NCI-H1417 treated with DMSO at 0.1 percent for 48 hours (cell line): ENCODE measurements at places on chromosomes 6 and 20.

GRCh38 chr6:118770112-118770788, 118.9 kb upstream of the CEP85L start:
- no peak for DNase-seq

DNA sequence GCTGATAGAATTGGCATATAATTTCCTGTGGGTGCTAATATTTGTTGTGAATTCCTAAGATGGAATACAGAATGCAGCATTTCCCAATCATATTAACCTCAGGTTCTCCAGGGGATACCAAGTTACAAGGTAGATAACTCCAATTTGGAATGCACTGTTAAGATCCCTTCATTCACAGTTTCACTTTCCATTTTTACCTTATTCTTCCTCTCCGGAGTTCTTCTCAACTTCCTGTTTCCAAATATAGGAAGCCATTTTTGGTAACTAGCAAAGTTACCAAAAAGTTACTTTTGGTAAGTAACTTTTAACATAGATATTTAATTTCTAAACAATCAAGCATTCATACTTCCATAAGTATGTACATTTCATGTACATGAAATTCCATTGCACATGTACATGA, 63.5 kb upstream of the PHACTR2 start:
- DNase-seq: no peak

DNA sequence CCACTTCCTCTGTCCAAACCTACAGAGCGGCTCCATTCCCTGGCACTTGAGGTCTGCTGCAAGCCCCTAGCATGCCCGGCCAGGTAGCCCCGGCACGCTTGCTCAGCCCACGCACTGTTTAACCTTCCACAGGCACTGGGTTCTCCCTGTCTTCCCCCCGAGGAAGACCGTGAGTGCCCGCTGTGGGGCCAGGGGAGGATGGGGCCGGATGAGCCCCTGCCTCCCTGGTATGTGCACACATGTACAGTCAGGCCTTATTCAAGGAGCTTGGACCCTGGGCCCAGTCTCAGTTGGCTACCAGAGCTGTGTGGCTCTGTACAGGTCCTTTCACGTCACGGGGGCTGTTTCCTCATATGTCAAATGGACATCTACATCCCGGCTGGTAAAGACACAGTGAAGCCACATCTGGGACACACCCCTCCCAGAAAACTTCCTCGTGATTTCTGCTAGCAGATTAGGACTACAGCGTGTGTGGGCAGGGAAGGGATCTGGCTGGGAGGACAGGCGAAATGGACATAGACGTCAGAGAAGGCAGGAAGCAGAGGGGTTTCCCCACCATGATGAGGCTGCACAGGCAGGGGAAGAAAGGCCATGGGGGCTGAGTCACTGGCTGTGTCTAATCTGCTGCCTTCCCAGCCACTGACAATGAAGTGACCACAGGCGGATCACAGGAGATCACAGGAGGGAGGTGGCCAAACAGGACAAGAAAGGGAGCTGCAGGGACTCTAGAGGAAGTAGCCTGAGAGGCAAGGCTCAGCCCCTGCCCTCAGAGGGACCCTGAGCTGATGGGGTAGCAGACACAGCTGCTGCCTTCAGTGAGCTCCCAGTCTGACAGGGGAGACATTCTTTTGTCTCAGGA, 62.9 kb downstream of the MRPL14 start:
- DNase-seq: no peak

DNA sequence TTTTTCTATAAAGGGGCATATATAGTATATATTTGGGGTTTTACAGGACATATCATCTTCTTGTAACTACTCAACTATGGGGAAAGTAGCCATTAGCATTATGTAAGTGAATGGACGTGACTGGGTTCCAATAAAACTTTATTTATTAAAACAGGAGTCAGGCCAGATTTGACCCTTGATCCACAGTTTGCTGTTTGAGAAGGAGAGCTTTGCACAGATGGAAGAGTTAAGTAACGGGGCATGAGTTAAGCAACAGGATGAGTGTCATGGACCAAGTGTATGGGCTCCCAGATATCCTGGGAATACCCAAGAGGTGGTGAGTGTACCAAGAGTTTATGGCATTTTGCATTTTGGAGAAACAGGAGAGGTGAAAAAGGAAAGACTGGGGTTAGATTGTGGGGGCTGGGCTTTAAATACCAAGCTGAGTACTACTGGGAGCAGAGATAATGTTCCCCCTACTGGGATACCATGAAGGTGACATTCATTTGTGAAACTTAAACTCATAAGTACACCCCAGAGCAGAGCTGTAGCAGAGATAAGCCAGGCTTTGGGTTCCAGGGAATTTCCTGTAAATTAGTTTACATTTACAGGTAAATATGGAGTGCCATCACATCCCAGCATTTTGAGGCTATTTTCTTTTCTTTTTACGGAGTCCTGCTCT, 18.5 kb upstream of the SCUBE3 start:
- DNase-seq: no peak

GRCh38 chr20:49045440-49046086, 549 bp upstream of the CSE1L start:
- no peak for DNase-seq

GRCh38 chr6:44011350-44011920, 115.8 kb downstream of the MRPL14 start:
- no peak for DNase-seq

DNA sequence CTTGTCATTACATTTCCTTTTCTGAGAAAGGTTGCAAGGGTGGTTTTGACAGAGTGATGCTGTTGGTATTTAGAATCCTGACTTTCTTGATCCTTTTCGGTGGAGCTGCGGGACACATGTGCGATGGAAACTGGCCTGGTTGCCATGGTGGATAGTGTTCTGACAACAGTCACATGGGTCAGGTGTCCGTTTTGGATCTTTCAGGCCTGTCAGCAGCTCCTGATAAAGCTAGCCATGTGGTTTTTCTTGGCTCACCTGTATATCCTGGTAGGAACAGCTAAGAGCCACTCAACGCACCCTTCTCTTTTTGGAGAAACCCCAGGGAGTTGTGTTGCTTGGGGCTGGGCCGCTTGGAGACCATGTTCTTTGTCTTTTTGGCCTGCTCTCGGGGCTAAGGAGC, 177.4 kb downstream of the MTFR2 start:
- no peak for DNase-seq

GRCh38 chr6:25014791-25015560, 79.2 kb upstream of the RIPOR2 start:
- no peak for DNase-seq

GRCh38 chr6:147751232-147751631, 242.7 kb downstream of the SAMD5 start:
- no peak for DNase-seq

DNA sequence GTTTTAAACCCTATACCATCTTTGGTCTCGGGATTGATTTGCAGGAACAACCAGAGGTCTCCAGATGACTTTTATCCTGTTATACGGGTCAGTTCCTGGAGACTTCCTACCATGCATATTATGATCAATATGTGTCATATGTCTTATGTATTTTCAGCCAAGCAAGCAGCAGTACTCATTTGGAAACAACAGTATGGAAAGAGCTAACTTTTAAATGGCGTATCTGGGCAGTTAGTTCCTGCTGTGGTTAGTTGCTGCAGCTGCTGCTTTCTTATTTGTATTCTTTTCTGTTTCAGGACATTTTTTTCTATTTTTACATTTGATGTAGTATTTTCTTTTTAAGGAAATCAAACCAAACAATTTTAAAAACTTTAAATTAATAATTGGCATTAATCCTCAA, 207.5 kb downstream of the MANEA start:
- DNase-seq: no peak

- no peak for DNase-seq
Observed at GRCh38 chr6:40308533-40309306, 278.4 kb downstream of the LRFN2 start.

DNA sequence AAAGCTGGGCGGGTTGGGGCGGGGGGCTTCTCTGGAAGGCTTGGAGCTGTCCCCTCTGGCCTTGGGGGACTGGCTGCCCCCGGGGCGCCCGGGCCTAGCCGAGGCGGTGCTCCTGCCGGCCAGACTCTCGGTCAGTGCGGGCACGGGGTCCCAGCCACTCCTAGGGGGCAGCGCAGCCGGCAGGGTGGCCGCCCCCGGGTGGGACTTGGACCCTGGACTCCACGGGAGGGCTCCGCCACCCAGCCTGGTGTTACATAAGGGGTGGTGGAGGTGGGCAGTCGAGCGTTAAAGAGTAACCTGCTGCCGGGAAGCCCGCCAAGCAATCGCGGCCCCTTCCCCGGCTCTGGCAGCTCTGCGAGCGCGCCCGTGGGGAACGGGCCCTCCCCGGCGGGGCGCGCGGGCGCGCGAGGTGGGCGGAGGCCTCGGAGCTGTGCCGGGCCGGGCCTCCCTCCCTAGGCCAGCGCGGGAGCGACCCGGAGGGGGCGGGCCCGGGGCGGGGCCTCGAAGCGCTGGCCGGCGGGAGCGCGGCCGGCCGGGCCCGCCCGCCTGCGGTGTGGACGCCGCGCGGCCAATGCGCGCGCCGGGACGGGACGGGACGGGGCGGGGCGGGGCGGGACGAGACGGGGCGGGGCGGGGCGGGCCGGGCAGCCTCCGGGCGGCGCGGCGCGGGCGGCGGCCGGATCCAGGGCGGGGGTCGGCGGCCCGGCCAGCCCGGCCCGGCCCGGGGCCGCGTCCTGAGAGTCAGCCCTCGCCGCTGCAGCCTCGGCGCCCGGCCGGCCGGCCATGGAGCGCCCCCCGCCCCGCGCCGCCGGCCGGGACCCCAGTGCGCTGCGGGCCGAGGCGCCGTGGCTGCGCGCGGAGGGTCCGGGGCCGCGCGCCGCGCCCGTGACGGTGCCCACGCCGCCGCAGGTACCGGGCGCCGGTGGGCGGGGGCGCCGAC, at the start of gene SLC2A4RG:
Gene SLC2A4RG, plus strand, starts transcription at position 647 of the 940 bp plus-strand sequence. Its CDS starts 137 bp downstream, at position 784.
- no peak for DNase-seq

DNA sequence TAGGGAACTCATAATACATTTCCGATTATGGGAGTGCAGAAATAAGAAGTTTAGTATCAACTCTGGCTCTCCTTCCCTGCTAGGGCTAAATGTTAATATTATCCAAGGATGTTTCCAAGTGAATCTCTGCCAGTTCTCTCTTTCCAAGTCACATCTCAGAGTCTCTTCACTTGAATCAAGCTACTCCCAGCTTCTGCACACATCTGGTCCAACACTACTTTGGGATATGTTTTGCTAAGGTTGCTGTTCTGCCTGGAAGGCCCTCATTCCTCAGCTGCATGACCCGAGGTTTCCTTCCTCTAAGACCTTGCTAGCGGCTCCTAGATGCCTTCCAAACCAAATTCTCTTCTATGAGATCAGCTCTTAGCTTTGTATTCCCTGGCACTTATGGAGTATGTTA, 331.8 kb downstream of the GJA1 start:
- DNase-seq: no peak

DNA sequence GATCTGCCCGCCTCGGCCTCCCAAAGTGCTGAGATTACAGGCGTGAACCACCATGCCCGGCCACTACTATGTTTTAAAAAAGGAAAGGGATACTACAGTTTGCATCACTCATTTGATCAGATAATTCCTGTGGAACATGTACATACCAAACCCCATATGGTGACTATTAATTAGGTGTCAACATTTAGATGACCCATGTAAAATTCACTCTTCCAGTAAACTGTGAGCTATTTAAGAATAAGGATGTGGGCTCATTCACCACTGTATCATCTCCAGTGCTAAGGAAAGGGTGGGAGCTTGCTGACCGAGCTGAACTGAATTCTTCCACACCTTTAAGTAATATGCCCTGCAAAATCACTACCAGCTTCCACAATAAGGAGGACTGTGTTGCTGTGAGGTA, 127.5 kb downstream of the BTBD9 start:
- no peak for DNase-seq

DNA sequence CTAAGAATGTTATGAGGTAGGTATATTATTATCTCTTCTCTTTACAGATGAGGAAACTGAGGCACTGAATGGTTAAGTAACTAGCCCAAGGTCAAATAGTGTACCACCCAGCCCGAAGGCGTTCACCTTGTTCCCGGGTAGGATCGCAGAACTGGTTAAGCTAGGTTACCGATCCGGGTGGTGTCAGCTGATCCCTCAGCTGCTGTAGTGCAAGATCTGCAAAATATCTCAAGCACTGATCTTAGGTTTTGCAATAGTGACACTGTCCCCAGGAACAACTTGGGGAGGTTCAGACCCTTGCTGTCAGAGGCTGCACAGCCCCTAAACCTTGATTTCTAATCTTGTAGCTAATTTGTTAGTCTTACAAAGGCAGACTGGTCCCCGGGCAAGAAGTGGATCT, 28.1 kb downstream of the SLC52A3 start:
- no peak for DNase-seq
